ENCODE measurements at places on chromosomes 16 and 17. TPM values are rescaled to one million over a fixed set of nuclear protein-coding genes. Genes with fewer than 3 reads are reported as not detected.

The KRT31 gene
- not detected for total RNA-seq

The ITGAL gene
- total RNA-seq, result under 0.01 TPM

The ZNF747 gene
- 6.6 TPM for total RNA-seq

The CES5A gene
- not detected for total RNA-seq

The RRAD gene
- total RNA-seq, result 22.5 TPM

The POLR3K gene
- total RNA-seq, result 5.0 TPM

The GPT2 gene
- 7.0 TPM for total RNA-seq

The SLC46A1 gene
- 4.3 TPM for total RNA-seq

The HSPB9 gene
- total RNA-seq, result not detected

The LPO gene
- not detected for total RNA-seq

The PRR35 gene
- under 0.01 TPM for total RNA-seq

The KRT15 gene
- total RNA-seq, result 0.35 TPM

The RAB26 gene
- 1.5 TPM for total RNA-seq

The WFDC1 gene
- 0.47 TPM for total RNA-seq

The CSH2 gene
- not detected for total RNA-seq

The SLC35G6 gene
- not detected for total RNA-seq

The CCDC43 gene
- total RNA-seq, result 32.4 TPM

The EEF2KMT gene
- total RNA-seq, result 9.7 TPM
